ENCODE measurements at places on chromosomes 3 and 15.
A peak's percentile ranks its signal among the peaks of the same experiment; 100 is the strongest.

DNA sequence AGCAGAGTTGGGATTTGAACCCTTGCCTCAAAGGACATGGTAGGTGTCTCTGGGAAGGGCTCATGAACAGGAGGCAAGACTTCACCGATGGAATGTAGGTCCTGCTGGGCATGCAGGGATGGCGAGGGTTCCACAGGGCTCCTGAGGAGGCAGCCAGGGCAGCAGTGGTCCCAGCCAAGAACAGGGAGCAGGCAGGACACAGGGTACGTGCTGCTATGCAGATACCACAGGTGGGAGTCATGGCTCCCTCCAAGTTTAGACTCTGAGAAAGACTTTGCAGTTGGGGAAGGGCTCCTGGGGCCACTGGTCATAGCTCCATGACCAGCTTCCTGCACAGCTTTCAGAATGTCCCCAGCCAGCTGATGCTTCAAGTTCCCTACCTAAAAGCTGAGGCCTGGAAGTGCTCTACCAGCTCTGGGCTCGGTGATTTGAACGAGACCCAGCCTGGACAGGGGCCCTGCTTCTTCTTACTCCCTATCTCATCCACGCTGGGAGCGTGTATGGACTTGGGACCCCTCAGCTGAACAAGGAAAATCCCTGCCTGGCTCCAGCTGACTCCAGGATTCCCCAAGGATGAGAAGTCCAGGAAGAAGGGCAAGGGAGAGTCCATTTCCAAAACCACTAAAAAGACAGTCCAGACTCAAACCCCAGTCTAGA, 747 bp downstream of the MYL3 start:
- DNase-seq, result no peak

GRCh38 chr15:87965304-87965703, 291.2 kb downstream of the NTRK3 start:
- no peak for DNase-seq

- DNase-seq, result no peak
Observed at GRCh38 chr3:113140876-113141275, 70.5 kb upstream of the BOC start.

DNA sequence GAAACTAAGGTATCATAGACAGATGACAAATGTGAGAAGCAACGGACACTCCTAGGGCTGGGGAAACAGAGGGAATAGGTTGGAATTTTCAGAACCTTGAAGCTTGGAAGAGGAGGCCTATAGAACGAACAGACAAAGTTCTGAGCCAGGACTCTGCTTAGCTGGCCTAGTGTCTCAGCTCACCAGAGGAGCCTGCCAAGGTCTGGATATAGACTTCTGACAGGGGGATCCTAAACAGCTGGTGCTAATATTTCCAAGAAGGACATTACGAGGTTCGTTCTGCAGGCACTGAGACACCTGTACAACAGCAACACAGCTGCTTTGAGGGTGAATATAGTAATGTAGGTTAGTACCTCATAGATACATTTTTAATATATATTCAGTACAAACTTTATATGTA, 266.3 kb downstream of the CHL1 start:
- DNase-seq, result no peak

GRCh38 chr3:177571271-177571943, 374.1 kb upstream of the TBL1XR1 start:
- no peak for DNase-seq

DNA sequence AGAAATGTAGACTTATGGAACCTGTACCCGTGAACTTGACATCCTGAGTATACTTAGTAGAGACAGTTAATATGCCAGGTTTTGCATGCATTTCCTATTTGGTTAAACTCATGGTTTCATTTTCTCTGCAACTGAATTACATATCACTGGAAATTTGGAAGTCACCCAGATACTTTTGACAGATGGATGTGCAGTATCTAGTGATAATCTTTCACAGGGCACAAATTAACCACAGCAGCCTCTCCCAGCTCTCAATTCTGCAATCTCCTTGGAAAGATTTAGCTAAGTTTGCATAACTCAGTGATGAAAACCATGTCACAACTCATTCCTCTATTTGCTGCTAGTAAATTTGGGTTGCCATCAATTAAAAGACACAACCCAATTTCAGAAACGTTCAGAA, 162.3 kb upstream of the TPM1 start:
- no peak for DNase-seq

DNA sequence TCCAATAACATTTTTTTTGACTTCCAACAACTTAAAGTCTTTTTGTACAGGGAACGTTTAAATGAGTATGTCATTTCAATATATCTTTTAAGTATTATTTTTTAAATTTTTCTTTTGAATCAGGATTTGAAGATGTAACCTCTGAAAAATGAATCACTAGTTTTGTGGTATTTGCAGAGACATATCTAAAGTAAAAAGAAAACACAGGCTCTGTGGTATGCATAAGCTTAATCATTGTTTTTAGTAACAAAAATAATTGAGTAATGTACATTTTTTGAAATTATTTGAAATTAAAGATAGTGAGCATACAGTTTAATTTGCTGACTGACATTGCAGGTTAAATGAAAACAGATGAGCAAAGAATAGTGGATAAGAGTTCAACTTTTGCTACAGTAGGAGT, 531.3 kb downstream of the ROBO1 start:
- DNase-seq, result no peak

DNA sequence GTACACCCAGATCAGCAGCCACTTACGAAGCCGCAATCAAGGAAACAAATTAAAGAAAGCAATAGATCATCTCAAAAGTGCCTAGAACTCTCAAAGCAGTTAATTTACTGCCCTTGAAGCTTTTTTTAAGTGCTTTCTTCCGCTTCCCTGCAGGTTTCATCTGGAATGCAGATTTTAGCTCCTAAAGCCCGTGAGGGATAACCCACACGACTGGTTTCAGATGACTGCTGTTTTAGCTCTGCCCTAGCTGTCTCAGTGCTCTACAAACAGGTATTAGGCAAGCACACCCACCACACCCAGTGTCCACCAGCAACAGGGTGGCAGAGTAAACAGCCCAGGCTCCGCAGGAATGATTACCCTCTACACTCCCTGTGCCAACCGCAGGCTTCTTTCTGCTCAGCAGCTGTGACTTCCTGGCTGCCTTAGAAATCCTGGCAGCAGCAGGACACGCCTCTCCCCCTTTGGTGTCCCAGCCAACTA, 126.0 kb downstream of the FMN1 start:
- peak; percentile 27 for DNase-seq

DNA sequence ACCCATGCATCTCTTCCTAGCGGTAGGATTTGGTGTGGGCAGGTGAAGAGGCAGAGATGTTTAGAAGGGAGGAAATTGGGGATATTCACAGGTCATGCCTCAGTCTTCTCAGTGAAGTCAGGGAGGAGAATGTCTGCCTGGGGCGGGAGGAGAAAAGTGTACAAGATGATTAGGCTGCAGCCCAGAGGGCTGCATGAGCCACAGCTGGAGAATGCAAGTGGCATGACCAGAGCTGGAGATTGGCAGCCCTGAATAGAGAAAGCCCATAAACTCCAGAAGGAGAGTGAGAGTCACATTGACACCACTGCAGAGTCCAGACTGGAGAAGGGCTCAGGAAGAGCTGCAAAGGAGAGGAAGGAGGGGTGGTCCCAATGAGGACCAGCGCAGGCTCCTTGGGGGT, 22.6 kb downstream of the PDHB start:
- DNase-seq, result no peak

- DNase-seq, result no peak
Observed at GRCh38 chr15:54298396-54298795, 320.2 kb downstream of the UNC13C start.

DNA sequence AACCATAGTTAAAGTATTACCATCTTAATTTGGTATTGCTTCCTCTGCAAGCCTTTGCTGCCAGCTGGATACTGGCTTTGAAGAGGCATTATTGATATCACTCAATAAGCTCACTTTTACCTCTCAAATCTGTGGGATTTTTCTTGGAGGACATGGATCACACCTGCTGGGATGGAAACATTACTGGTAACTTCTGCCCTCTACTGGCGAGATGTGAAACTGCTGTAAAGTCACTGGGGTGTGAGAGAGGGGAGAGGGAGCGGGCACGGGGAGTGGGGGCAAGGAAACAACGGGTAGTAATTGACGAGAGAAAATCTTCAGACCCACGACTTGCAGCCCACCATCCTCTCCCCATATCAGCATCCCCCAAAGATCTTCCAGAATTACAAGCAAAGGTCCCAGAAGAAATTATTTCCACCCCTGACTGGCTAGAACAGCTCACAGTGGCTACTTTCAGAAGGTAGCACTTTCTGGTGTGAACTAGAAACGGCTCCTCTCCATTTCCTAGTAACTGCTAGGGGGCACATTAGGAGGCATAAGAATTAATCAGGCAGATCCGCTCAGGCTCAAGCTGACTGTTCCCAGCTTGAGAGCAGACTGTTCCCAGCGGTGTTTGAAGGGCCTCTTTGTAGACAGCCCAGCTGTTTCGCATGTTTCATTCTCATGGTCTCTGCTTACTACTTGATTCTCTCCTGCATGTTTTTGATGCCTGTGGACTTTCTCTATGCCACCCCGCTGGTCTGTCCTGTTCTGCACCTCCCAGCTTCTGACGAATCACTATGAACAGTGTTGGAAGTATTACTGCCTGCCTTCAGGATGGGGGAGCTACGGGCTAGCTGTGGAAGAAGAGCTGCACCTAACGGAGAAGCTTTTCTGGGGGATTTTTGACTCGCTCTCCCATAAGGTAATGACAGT, 230.4 kb upstream of the CHRM5 start:
- DNase-seq, result peak; percentile 12

DNA sequence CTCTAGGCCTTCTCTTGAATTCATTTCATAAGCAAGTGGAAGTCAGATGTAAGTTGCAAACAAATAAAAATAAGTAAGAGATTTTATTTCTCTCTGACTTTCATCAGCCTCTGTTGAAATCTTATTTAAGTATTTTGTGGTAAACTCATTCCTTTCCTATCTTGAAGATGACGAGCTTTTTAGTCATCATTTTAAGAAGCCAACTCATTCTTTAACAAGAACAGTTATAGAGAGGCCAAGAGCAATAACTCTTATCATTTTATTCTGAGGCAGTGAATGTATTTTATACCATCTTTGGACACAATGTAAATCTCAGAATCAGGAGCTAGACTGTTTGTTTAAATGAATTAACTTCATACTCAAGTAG, 147.5 kb upstream of the MBNL1 start:
- no peak for DNase-seq

DNA sequence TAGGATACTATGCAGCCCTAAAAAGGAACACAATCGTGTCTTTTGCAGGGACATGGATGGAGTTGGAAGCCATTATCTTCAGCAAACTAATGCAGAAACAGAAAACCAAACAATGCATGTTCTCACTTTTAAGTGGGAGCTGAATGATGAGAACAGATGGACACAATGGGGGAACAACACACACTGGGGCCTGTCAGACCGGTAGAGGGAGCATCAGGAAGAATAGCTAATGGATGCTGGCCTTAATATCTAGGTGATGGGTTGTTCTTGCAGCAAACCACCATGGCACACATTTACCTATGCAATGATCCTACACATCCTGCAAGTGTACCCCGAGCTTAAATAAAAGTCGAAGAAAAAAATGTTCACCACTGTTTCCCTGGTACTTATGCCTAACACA, 17.5 kb downstream of the SENP7 start:
- no peak for DNase-seq

DNA sequence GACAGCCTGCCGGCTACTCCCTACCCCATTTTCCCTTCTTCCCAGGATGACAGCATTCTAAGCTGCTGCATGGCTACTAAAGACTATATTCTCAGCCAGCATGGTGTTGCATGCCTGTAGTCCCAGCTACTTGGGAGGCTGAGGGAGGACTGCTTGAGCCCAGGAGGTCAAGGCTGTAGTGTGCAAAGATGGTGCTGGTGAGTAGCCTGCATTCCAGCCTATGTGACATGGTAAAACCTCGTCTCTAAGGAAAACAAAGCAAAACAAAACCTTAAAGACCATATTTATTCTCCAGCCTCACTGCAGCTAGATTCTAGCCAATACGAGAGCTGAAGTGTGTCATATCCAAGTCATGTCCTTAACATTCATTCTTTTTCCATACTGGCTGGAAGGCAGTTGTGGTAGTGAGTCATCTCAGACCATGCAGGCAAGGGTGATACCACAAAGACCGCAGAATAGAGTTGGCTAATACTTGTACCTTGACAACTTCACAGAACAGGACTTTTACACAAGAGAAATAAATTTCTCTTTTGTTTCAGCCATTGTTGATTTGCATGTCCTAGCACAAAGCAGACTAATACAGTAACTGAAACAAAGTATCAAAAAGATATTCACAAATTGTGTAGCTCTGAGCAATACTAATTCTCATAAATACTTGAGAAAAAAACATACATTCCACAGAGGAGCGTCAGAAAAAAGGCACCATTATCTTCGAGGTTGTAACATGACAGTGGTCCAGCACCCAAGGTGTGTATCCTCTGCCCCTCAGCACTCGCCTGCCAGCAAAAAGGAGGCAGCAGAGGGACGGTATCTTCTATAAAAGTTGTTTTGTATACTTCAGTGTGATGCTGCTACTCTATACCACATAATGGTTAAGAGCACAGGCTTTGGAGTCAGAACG, 14.8 kb downstream of the PBRM1 start:
- DNase-seq, result no peak
